Activated CD4-positive, alpha-beta T cell treated with anti-CD3 and anti-CD28 coated beads, Interleukin-2, amount 10 ng/mL, durations not matched to agents 24 days and 14 days (primary cell): ENCODE measurements at places on chromosomes 5 and 9. TPM values are rescaled to one million over a fixed set of nuclear protein-coding genes. Genes with fewer than 3 reads are reported as not detected.

GRCh38 chr5:176447591-176447977 is 601 bp upstream of the FAF2 start:
- DNase-seq = no peak
- H3K27ac ChIP-seq = peak overlapping the region; percentile 94
- peaks cover 15% of the 10 kb centered on the region for H3K36me3 ChIP-seq
- peaks cover 28% of the 10 kb centered on the region for H3K4me1 ChIP-seq
- peaks cover 4% of the 10 kb centered on the region for H3K27me3 ChIP-seq

DNA sequence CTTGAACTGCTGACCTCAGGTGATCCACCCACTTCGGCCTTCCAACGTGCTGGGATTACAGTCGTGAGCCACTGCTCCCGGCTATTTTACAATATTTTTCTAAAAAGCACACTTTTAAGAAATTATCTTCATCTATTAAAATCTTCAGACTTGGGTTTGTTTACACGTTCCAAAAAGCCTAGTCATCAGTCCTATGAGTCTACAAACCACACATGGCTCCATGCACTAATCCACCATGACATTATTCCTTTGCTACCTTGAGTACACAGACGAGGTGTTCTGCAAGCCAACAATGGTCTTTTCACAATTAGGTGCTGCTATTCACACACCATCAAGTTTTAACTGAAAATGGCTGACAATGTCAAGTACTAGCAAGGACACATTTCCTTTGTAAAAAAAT is 41.0 kb downstream of the TRPM6 start:
- no peaks in the 10 kb centered on the region for H3K36me3 ChIP-seq
- no peak for DNase-seq
- H3K4me1 ChIP-seq = no peaks in the 10 kb centered on the region
- no peak overlapping the region for H3K27ac ChIP-seq
- H3K4me3 ChIP-seq = no peak overlapping the region

Gene SCGB3A1
- total RNA-seq = not detected in 2 replicates

GRCh38 chr5:138032028-138032571 is 779 bp downstream of the FAM13B start:
- peak overlapping the region; percentile 90 for H3K4me3 ChIP-seq
- peaks cover 41% of the 10 kb centered on the region for H3K4me1 ChIP-seq
- H3K27ac ChIP-seq = peak overlapping the region; percentile 96
- no peaks in the 10 kb centered on the region for H3K27me3 ChIP-seq
- no peak for DNase-seq

- H3K36me3 ChIP-seq = peaks cover 58% of the 10 kb centered on the region
- peaks cover 2% of the 10 kb centered on the region for H3K4me1 ChIP-seq
Observed at GRCh38 chr9:93013856-93014582, 44.5 kb upstream of the SUSD3 start.

DNA sequence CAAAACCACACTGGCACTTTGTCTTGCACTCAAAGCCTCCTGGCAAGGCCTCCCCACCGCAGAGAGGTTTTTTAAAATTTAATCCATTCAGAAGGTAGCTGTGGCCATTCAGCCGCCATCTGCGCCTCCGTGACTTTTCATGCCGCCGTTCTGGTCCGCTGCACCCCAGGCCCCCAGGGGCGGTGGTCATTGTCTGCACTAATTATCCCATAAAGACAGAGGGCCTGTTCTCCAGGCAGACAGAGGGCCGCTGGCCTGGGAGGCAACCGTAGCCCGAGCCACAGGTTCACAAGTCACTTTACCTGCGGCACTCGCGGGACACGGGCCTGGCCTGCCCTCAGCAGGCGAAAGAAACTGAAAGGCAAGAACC is 49.4 kb downstream of the EXD3 start:
- no peak overlapping the region for H3K4me3 ChIP-seq
- H3K4me1 ChIP-seq = no peaks in the 10 kb centered on the region
- DNase-seq = no peak
- H3K27me3 ChIP-seq = no peaks in the 10 kb centered on the region
- no peak overlapping the region for H3K27ac ChIP-seq

Gene CMBL
- total RNA-seq = 0.35 and 2.0 TPM in 2 replicates

DNA sequence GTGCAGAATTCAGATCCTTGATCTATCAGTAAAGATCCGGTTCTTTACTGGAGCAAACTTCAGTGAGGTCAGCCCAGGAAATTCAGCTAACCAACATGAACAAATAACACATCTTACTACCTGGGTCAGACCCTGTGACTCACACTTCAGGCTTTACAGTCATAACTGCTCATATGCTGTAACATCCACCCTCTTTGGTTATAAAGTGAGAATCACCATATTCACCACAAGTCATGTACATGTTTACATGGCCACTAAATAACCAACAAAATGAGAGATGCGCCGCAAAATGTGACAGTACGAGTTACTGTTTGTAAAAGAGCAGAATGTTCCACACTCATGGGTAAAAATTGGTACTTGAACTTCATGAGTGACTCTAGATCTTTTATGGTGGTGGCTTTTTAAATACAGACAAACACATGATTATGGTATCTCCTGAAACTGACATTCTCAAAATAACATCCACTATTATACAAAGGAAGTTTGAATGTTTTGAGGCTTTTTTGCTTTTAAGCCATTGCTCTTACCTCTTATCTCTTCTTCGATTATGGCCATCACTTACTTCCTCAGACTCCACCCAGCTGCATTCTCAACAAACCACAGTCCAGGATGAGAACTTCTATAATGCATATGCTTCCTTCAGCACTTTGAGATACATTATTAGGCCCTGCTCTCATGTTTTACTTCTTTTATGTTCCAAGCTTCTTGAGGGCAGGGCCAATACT is 516.6 kb downstream of the RAB3C start:
- peaks cover 4% of the 10 kb centered on the region for H3K36me3 ChIP-seq
- peak overlapping the region; percentile 57 for H3K4me3 ChIP-seq
- H3K27me3 ChIP-seq = no peaks in the 10 kb centered on the region
- peaks cover 60% of the 10 kb centered on the region for H3K4me1 ChIP-seq

Gene GABRA1
- total RNA-seq = not detected in 2 replicates

- H3K4me1 ChIP-seq = no peaks in the 10 kb centered on the region
- H3K27ac ChIP-seq = no peak overlapping the region
- H3K27me3 ChIP-seq = peaks cover 4% of the 10 kb centered on the region
- no peak for DNase-seq
Observed at GRCh38 chr9:117704597-117704996, 394 bp downstream of the TLR4 start.

Gene KIF12
- total RNA-seq = not detected in 2 replicates

- H3K36me3 ChIP-seq = no peaks in the 10 kb centered on the region
- no peak overlapping the region for H3K27ac ChIP-seq
- H3K4me3 ChIP-seq = no peak overlapping the region
- no peaks in the 10 kb centered on the region for H3K4me1 ChIP-seq
- H3K27me3 ChIP-seq = no peaks in the 10 kb centered on the region
Observed at GRCh38 chr5:51734677-51735076, 351.4 kb downstream of the ISL1 start.
